Large intestine (tissue), 12 donors: ENCODE measurements at places on chromosomes 5 and 9.

DNA sequence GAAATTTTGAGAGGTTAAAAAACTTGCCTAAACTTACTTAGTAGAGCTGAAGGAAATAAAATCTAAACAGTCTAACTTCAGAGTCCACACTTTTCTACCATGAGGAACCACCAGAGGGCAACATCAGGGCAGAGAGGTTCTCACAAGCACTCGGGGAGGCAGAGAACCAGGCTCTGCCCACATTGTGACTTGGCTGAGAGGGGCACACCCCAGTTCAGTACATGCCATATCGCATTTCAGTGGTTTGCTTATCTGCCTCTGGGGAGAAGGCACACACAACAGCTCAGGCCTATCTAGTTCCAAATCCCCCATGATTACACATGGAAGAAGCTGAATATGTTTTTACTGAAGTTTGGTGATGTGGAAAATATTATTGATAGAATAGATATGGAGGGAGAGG is 49.2 kb downstream of the EQTN start:
- DNase-seq, result peak; percentile 54

DNA sequence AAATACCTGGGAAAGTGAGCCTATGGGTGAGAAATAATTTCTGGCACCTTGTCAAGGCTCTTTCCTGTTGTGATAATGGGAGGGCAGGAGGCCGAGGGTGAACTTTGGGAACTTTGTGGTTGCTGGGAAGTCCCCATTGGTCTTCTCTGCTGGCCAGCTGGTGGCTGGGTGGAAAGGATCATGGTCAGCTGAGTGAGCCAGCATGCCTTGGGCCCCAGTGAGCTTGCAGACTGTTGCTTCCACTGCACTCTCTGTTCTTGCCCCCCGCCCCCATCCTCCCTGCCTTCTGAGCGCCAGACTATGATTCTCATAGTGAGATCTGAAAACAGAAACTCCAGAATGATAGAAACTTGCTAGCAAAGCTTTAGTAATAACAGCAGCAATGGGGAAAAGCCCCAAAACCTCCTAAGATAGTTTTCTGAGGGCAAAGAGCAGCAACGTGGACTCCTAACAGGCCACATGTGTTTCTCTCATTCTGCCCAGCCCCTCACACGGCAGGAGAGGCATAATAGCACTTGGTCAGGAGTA is 139.2 kb upstream of the SMARCA2 start:
- DNase-seq, result no peak

GRCh38 chr5:150186897-150187296 is 3.0 kb upstream of the SLC6A7 start:
- DNase-seq, result no peak

DNA sequence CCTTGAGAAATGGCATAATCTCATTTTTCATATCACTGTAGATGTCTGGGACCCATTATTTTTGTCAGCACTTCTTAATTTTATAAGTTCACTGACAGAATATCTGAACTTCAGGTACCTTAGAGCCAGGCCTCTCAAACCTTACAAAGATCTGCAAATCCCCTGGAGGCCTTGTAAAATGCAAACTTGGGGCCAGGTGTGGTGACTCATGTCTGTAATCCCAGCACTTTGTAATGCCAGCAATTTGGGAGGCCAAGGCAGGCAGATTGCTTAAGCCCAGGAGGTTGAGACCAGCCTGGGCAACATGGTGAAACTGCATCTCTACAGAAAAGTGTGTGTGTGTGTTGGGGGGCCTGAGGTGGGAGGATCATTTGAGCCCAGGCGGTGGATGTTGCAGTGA is 30.8 kb downstream of the RASGRF2 start:
- no peak for DNase-seq

DNA sequence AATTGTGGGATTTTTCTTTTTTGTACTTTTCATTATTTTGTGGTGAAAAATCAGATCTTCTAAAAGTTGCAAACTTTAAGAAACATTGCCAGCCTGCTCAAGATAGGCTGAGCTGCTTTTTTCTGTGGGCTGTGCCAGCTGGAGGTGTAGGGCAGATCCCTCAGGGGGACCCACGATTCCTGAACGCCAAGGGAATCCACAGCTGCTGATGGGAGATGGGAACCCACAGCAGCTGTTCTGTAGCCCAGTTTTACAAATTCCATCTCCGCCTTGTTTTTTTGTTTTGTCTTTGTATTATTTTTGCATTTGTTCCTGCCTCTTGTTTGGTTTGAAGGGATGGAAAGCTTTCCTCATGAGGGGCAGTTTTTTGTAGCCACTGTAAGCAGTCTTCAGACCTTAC is 91.0 kb downstream of the WWC1 start:
- no peak for DNase-seq

DNA sequence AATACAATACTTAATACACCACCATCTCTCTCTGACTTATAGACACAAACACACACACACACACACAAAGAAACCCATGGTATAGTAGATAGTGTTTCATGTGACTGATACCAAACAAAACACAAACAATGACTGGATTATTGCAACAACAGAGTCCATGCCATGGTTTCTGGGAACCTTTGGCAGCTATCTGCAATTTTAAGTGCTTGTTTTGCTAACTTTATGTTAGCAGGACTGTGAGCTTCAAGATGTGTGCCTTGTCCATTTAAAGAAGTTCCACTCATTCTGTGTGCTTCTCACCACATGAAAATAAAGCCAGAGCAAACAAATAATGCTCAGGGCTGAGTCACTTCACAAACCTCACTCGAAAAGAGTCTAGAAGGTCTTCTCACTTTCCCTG is 15.1 kb upstream of the LURAP1L start:
- DNase-seq, result no peak

DNA sequence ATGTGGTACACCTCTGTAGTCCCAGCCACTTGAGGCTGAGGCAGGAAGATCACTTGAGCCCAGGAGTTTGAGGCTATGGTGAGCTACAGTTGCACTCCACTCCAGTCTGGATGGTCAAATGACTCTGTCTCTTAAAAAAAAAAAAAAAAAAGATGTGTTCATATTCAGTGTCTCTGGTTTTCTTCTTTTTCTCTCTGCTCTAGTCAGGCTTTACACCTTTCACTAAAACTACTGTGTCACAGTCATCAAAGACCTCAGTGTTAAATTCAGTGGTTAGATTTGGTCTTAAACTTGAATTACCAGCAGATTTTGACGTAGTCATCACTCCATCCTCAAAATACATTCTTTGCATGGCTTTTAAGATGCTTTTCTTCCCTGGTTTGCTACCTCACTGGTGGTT is 28.8 kb downstream of the NAA35 start:
- DNase-seq, result no peak

- DNase-seq, result peak; percentile 87
Measured at GRCh38 chr9:137053944-137054931, at the start of gene ENTPD2. Gene ENTPD2, minus strand, starts transcription at chr9:137054061. Its CDS starts 64 bp downstream, at chr9:137053997.

- DNase-seq, result no peak
Measured at GRCh38 chr9:401223-401622, 186.6 kb downstream of the DOCK8 start.

DNA sequence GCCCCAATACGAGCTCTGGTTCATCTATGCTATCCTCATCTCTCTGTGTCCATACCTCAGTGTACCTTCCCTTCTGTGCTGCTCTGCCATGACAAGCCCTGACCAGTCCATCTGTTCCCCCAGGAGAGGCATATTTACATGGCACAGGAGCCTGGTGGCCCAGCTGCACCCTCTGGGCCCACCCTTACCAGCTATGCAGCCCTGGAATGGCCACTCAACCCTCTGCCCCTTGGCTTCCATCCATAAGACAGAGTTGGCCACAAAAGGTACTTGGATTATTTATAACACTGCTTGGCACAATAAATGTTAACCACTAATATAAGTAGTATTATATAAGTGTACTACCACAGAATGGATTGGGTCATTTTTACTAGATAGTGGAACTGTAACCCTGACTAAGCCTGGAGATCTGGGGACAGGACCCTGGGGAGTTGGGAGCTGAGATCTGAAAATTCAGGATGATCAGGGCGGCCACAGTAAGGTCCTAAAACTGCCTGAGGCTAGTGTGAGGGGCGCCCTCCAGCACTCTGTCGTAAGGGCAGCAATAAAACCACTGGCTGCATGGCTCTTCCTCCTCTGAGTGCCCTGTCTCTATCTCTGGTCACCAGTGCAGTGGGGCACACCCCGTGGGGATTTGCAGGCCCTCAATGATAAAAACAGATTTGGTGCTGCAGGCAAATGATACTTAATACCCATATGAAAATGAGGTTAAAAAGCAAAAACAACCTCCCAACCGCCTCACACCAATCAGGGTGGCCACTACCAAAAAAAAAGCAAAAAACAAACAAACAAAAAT is 65.8 kb downstream of the SEMA4D start:
- DNase-seq, result peak; percentile 12

GRCh38 chr9:5440426-5440825 is 2.7 kb upstream of the PLGRKT start:
- no peak for DNase-seq

- no peak for DNase-seq
Measured at GRCh38 chr9:21295992-21296391, 9.1 kb downstream of the IFNA5 start.

DNA sequence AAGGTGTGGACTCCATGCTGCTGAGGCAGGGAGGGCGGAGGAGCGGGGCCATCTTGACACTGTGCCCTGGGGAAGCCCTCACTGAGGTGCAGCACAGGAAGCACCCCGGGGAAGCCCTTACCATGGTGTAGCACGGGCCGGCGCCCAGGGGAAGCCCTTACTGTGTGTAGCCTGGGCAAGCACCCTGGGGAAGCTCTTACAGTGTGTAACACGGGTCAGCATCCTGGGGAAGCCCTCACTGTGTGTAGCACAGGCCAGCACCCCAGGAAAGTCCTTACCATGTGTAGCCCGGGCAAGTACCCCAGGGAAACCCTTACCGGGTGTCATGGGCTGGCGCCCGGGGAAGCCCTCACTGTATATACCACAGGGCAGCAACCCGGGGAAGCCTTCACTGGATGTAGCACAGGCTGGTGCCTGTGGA is 62.6 kb upstream of the ZNF354B start:
- no peak for DNase-seq

- DNase-seq, result no peak
Measured at GRCh38 chr9:135410421-135410820, 69.2 kb upstream of the PPP1R26 start.

DNA sequence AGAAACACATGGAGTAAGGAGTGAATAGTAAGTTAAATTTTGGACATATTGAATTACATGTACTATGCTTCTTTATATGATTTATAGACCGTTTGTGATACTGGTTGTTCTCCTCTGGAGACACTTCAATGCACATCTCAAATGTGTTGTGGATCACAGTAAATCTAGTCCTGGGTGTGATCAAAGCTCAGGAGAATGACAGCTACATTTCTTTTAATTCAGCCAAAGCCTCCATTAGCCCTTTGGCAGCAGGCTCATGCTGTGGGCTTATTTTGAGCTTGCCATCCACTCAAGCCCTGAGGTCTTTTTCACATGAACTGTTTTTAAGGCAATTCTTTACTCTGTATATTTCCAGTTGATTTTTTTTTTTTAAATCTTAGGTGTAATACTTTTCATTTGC is 34.6 kb upstream of the ACTBL2 start:
- DNase-seq, result no peak

DNA sequence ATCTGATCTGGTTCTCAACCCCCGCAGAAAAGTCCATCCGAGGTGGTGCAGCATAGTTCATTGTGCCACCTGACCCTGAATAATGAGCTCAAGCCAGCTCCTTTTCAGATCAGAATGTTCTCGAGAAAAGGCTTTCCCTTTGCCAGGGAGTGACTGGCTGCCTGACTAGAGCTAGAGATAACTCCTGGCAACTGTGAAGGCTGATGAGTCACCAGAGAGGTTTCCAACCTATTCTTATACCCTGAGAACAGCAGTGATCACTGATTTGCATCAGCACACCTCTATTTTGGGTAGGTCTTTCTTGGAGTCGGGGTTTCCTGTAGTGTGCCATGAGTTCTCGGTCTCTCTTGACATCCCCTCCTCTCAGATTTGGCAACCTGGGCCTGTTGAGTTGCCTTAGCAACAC is 127.9 kb downstream of the PIK3R1 start:
- no peak for DNase-seq

DNA sequence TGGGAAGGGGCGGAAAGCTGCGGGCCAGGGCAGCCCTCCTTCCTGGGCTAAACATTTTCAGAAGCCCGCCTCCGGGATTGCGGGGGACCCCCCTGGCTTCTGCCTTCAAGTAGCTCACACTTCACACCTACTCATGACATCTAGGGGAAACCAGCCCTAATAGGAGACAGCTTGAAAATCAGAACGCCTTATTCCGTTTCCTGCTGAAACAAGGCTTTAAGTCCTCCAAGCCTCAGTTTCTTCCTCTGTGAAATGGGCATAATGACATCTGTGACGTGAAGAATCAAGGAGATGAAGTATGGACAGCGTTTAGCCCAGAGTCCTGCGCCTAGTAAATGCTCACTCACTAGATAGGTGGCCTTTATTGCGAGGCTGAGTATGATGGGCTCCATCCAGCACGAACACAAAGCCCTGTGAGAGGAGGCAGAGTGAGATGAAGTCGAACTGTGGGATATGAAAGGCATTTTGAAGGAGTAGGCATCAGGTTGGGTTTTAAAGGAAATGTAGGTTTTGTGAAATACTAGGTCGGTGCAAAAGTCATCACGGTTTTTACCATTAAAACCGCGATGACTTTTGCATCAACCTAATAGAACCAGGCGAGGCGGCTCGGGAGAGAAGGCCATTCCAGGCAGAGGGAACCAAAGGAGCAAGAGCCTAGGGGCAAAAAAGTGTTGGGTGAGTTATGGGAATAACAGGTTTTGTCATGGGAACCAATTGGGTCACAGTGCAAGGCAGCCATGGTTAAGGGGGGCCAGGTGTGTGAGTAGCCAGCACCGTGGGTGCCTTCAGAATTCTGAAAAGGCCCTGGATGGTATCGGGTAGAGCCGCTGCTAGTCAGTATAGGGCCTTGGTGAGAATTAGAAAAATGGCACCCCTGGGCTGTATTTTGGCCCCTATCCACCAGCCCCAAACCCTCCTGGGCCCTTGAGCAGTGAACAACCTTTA is 1.0 kb upstream of the TSC1 start:
- no peak for DNase-seq

DNA sequence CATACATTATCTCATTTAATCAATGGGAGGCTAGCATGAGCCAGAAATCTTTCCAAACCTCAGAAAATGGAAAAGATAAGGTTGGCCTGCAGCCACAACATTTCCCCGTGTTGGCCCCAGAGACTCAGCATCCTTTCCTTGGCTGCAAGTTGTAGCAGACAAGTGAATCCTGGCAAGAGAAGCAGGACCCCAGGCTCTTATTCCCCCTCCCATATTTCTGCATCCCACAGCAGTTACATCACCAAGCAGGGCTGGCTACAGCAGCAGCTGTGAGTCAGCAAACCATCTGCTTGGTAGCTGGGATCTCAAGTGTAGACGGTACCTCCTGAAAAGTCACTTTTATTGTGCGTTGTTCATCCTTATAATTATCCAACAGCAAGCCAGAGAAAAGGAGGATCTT is 212.4 kb downstream of the GNA14 start:
- DNase-seq, result no peak
